ENCODE measurements at places on chromosomes 1 and 21. TPM values are rescaled to one million over a fixed set of nuclear protein-coding genes. Genes with fewer than 3 reads are reported as not detected.

- DNase-seq, result no peak
Measured at GRCh38 chr1:31848381-31848897, 32.6 kb upstream of the SPOCD1 start.

DNA sequence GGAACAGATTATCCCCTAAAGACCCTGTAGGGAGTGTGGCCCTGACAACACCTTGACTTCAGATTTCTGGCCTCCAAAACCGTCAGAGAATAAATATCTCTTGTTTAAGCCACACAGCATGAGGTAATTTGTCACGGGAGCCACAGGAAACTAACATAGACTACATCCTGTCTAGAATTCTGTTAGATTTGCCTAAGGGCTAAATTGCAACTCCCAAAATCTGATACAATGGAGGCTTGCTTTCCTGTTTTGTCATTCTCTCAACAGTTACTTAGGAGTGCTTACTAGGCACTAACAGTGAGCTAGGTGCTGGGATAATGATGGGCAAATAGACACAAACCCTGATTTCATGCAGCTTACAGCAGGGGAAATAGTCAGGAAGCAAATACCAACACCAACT lies 141.6 kb downstream of the MIS18A start:
- no peak for DNase-seq

GRCh38 chr1:234230414-234230862 lies 142.8 kb upstream of the COA6 start:
- DNase-seq, result no peak

DNA sequence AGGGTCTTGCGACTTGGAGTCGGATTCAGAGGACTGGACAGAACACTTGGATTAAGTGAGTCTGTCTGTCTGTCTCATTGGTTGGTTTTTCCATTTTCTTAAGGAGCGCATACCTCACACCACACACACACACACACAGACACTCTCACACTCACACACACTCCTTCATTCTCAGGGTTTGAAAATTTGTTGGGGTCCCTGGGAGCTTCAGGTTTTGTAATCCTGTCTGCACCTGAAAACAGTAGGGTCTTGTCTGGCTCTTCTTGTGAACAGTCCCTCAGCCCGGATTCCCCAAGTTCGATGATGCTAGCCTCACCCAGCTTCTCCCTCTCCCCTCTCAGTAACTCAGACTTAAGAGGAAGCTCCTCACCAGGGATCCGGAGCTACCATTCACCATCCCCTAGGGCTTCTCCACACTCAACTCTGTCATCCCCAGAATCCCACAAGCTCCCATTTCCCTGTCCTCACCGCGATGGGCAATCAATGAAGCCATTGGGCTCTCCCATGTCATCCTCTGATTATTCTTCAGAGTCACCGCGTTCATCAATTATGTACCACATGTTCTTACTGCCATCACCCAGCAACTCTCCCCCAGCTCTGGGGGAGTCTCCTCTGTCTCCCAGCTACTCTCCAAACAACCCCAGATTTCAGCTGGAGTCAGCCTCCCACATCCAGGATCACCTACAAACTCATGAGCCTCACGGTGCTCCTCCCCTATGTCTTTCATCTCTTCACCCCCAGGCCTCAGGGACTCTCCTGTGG lies 1530.9 kb upstream of the TPTE start:
- peak; percentile 72 for DNase-seq

DNA sequence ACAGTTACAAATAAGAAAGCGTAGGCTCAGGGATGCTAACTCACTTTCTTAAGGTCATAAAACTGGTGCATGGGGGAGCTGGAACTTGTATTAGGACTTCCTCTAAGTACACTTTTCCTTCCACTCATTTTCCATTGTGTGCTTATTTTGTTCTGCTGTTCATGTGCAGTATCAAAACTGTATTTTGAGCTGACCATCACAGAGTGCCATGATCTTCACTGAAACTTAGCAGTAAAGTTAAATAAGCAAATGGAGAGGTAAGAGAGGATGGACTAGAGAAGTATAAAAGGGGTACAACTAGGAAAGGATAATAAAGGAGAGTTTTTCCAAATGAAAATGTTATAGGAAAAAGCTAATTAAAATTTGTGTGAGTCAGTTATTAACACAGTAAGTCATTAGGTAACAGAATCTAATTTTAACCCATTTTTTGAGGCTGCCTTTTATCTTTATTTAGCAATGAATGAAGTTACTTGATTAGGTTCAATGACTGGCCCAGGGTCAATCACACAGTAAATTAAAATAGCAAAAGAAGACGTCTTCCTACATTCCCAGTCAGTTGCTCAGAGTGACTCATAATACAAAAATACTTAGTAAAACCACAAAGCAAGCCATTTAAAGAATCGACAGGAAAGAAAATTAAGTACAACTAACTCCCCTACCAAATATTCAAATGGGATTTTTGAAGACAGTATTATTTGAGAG lies 165.8 kb upstream of the C1orf105 start:
- DNase-seq, result no peak

DNA sequence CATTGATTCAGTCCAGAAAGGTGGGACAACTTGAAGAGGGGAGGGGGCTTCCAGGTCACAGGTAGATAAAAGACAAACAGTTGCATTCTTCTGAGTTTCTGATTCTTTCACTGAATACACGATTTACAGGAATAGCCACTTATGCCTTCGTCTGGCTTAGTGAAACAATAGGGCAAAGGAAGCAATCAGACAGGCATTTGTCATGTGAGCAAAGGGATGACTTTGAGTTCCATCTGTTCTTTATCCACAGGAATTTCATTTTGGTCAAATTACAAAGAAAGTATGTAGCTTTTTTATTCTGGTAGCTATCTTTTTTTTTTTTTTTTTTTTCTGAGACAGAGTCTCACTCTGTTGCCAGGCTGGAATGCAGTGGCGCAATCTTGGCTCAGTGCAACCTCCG lies 202.5 kb downstream of the TTLL7 start:
- no peak for DNase-seq

DNA sequence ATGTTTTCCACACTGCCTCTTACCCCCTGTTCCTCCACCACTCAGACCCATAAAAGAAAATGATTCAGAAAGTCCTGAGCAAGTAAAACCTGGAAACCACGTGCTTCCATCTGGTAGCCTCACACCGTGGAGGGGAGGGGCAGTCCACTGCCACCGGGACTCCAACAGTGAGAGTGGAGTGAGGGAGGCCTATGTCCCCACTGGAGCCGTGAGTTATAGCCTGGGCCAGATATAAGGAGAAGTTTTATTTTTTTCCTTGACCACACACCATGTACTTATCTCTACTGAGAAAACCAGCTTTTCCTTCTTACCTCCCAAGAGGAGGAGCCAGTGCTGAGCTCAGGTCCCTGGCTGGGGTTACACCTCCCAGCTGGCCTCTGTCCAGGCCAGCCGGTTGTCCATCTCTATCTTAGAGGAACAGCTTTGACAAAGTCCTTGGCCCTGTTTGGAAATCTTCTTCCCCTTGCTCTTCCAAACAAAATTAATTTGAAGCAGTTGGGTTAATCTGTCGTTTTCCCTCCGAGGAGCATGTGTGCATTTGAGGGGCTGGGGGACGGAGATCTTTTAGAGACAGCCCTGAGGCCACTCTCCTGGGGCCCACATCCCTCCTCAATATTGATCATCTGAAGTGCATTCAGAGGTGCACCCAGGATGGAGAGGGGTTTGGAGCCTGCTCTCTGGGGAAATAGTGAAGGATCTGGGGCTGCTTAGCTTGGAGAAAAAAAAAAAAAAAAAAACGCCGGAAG lies 49.1 kb upstream of the SERBP1 start:
- peak; percentile 34 for DNase-seq

GRCh38 chr1:81679942-81680341 lies 120.8 kb upstream of the ADGRL2 start:
- no peak for DNase-seq

- no peak for DNase-seq
Measured at GRCh38 chr1:172545396-172546004, 12.6 kb downstream of the SUCO start.

- DNase-seq, result no peak
Measured at GRCh38 chr21:39531840-39532239, 80.1 kb downstream of the SH3BGR start.

- peak; percentile 81 for DNase-seq
Measured at GRCh38 chr1:158145173-158145719, 35.4 kb upstream of the CD1D start.

DNA sequence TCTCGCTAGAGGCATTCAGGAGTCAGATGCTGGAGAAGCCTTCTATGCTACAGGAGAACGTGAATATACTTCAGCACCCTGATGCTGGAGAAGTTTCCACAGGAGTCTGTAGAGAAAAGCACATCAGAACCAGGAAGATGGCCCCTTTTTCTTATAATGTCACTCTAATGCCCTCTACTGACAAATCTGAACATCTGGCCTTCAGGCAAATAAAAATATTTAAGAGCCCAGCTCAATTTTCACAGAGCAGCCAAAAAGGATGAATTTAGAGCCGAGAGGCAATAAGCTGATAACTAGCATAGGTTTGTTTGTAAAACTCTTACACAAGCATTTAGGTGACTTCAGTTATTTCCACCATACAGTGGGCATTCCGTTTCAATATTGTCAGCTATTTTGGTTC lies 3.8 kb upstream of the RRP15 start:
- DNase-seq, result no peak

GRCh38 chr21:26846036-26846931 lies 1.1 kb upstream of the ADAMTS1 start:
- DNase-seq, result peak; percentile 92

- no peak for DNase-seq
Measured at GRCh38 chr1:115452600-115453329, 114.7 kb upstream of the NGF start.

- DNase-seq, result peak; percentile 85
Measured at GRCh38 chr1:43541721-43542401, 11.2 kb downstream of the PTPRF start.

GRCh38 chr1:153566414-153567371 lies 1.0 kb upstream of the S100A2 start:
- peak; percentile 100 for DNase-seq

Gene SPRR2G
- total RNA-seq, result not detected

Gene PTPN7
- not detected for total RNA-seq

Gene EFNA1
- total RNA-seq, result 4.1 TPM

Gene AADACL4
- not detected for total RNA-seq

Gene NPHS2
- not detected for total RNA-seq

Gene PFKL
- total RNA-seq, result 175 TPM

Gene SYF2
- 40.1 TPM for total RNA-seq
